Right cardiac atrium (tissue), 5 donors: ENCODE measurements at places on chromosomes 2 and 18. TPM values are rescaled to one million over a fixed set of nuclear protein-coding genes. Genes with fewer than 3 reads are reported as not detected.

The TUBA3E gene
- total RNA-seq: 5.7 TPM

DNA sequence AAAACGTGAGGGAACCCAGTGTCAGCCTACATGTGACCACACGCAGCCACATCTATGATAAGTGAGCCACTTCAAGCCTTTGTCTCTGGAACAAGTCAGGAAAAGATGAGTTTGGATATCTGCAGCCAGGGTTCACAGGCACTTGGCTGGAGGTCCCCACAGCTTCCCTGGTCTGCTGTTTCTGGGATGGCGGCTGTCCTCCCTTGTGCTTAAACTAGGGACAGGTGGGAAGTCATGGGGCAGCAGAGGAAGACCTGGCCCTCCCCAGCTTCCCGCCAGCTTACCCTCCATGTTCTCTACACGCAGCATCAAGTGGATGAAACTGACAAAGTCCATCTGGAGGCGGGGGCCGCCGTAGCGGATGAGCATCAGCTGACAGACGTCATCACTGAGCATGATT, 38.5 kb upstream of the GALNT14 start:
- DNase-seq: no peak

GRCh38 chr2:54480025-54480424, 23.9 kb downstream of the SPTBN1 start:
- no peak for DNase-seq

- DNase-seq: no peak
These were observed 2.7 kb upstream of the WNT6 start for GRCh38 chr2:218856896-218857243.

DNA sequence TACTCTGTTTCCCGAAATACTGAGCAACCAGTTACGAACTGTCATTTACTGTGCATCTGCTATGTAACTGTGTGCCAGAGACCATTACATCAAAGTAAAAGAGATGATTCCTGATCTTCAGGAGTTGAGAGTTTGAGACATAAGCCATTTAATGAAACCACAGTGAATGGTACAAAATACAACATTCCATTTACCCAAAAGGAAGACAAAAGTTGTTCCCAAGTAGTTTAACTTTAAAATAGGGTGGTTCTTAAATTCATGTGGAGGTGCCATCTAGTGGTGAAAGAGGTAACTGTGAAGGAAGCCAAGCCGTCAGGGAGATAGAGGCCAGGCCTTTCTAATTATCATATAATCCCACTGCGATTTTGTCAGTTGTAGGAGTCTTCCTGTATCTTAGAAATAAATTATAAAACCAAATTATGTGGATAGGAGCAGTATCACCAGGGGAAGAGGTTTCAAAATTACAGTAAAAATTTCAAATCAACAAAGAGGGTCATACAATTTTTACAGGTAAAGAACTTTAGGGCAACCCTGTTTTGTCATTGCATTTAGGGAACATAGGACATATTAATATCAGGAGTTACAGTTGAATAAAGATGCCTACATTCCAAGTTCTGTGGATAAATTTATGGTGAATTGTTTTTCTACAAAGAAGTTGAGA, 67.7 kb downstream of the EPAS1 start:
- no peak for DNase-seq

The VWC2L gene
- total RNA-seq: not detected

GRCh38 chr2:42954227-42954962, 162.0 kb upstream of the HAAO start:
- no peak for DNase-seq

- DNase-seq: no peak
These were observed 110.8 kb downstream of the ZNF516 start for GRCh38 chr18:76384114-76384790.

DNA sequence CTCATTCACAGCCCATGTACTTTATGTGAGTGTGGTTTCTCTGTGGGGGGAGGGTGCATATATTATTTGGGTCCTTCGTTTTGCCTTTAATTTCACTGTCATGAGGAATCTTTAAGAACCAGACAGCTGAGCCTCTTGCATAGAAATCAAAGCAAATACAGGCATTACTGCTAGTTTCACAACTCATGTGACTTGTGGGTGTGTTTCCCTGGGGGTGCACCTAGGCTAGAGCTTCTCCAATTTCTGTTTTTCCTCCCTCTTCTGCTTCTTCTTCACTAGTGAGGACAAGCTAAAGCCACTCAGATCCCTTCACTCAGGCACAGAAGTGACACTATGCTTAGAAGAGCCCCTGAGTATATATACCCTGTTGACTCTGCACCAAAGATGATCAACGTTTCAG, 131.4 kb downstream of the ACOXL start:
- no peak for DNase-seq

DNA sequence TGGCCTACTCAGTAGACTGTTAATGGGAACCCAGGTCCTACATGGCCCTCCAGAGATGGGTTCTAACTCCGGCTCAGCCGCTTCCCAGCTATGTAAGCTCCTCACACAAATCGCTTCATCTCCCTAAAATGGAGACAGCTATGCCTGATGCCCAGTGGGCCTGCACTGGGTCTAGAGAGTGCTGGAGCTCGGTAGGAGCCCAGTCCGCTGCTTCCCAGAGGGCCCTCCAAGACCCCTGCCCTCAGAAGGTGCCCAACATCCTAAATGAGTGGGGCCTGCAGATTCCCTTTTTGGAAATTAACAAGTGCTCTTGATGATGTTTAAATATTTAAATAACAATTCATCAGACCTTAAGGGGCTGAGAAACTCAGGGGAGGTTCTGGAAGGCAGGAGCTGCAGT, 47.1 kb downstream of the HS1BP3 start:
- peak; percentile 12 for DNase-seq

- DNase-seq: no peak
These were observed 9.1 kb upstream of the TMX3 start for GRCh38 chr18:68724021-68724420.

DNA sequence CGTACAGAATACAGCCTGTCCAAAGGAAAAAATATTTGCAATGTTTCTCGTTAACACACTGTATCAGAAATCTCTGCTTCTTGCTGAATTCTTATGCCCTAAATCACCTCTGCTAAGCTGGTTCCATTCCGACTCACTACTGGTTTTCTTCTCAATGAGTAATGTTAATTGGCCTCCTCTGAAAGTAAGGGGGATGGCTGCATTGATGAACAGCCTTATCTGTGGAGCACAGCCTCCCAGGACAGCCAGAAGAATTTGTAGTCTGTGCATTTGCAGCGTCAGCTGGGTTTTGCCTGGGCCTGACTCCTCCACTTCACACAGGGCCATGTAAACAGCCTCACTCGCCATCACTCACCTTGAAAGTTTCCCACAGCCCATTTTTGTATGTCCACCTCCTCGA, 127.7 kb downstream of the RNF152 start:
- no peak for DNase-seq

GRCh38 chr2:10900216-10901109, 11.3 kb upstream of the KCNF1 start:
- DNase-seq: no peak

- DNase-seq: no peak
These were observed 51.1 kb upstream of the LGALSL start for GRCh38 chr2:64402876-64403275.

GRCh38 chr2:61367177-61367576, 103.7 kb downstream of the USP34 start:
- no peak for DNase-seq

GRCh38 chr2:210262036-210262435, 36.8 kb upstream of the ACADL start:
- DNase-seq: no peak
